ENCODE measurements at places on chromosomes 12 and 14.
A peak's percentile ranks its signal among the peaks of the same experiment; 100 is the strongest.

DNA sequence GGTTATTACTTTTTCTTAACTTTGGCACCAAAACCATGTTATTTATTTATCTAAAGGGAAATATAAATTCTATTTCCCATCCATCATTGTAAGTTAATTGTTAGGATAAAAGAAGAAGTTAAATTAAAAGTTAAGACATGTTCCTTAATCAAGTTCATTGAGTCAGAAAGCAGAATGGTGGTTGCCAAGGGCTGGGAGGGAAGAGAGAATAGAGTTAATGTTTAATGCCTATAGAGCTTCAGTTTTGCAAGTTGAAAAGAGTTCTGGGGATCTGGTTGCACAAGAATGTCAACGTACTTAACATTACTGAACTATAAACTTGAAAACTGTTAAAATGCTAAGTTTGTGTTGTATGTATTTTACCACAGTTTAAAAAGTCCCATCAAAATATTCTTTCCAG, 63.2 kb upstream of the NR2C1 start:
- DNase-seq = no peak

DNA sequence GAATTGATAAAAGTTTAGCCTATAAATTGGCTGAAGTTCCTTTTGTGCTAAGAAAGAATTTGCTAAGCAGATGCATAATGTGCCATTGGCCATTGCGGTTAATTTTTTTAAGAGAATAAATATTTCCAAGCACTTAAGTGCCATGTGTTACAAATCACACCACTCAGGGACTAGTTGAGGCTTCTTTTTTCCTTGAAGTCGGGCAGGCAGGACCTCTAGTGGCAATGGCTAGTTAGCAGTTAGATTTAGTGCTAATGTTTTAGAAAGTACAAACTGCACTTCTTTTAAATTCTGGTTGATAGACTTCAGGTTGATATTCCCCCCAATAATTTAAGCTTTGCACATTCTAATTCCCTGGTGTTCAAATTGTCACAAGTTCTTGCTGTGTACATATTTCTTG, 294.3 kb downstream of the APAF1 start:
- peak; percentile 5 for DNase-seq

DNA sequence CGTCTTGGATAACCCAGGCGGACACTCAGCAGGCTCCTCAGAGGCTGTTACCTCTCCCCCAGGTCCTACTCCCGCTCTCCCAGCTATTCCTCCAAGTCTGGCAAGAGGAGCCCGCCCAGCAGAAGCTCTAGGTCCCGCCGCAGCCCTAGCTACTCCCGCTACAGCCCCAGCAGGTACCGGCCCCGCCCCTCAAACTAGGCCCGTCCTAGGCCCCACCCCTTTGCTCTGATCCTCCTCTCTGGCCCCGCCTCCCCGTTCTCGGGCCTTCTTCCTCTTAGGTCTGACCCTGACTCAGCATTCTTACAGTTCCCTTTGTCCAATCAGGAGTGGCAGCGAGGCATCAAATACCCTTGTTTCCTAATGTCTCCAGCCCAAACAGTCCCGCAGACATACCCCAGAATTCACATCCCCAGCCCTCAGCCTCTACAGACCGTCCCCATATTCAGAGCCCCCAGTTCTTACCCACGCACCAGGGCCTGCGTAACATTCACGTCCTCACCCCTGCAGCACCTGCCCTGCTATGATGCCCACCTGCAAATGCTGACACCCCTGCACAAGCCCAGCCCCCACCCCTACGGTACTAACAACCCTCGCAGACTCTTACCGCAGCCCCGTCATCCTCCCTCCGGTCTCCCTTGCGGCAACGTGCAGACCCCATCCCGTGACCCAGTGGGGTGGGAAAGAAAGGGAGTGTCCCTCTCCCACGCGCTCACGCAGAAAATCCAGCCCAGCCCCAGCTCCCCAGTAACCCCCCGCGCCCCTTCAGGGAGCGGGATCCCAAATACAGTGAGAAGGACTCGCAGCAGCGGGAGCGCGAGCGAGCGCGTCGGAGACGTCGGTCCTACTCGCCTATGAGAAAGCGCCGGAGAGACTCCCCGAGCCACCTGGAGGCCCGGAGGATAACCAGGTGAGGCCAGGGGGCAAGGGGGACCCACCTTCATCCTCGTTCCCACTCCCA, 25.0 kb upstream of the HSPB8 start:
- DNase-seq = peak; percentile 95

DNA sequence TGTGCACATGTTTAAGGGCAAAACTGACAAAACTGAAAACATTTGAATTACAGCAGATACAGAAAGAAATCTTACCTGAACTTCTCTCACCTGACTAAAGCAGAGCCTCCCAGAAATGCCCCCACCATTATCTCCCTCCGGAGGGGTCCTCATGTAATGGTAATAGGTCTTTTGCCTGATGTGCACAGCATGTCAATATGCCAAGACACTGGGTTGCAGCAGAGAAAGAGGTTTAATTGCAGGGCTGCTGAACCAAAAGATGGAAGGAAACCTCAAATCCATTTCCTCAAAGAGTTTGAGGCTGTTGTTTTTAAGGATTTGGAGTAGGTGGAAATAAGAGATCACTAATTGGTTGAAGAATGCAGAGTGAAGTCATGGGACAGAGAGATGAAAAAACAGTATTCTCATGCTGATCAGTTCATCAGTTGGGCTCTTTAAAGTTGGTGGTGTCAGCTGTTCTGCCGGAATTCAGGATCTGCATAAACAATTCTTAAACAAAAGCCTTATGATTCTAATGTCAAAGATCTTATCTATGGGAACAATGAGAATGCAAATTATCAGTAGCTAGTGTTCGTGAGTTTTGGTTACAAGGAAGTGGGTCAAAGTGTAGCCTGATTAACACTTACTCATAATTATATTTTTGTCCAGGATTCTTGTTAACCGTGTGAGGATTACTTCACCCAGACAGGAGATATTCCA, 18.2 kb downstream of the ANG start:
- no peak for DNase-seq

DNA sequence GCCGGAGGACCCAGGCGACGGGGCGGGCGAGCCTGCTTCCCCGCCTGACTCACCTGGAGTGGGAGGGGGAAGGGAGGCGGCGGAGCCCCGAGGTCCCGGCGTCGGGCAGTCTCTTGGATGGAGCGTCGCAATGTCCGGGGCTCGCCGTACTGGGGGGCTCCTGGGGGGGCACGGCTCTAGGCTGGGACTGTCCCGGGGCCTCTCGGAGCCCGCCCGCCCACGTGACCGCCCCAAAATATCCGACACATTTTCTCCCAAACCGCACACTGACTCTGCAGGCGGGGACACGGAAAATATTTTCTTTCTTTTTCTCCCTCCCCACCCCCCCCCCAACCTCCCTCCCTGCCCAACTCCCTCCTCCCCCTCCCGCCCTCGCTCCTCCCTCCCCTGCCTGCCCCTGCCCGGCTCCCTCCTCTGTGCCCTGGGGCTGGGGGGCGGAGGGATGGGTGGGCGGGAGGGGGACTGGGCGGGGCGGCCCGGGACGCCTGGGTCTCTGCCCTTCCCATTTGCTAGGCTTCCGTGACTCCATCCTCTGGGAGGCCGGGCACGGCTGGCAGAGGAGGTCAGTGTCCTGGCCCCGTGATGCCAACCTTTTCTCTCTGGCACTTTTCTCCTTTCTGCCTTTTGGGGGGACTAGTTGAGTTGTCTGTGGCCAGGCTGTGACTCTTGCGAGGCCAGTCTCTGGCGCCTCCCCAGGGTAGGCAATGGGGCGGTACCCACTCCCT, at the start of gene RARG:
TSS of gene RARG (minus strand) at position 289 of the 725 bp plus-strand sequence. CDS start 4,664 bp downstream, outside the sequence.
- DNase-seq = peak; percentile 66

GRCh38 chr12:47530050-47530449, 175.8 kb downstream of the RPAP3 start:
- DNase-seq = no peak

GRCh38 chr12:109459247-109459646, 17.9 kb downstream of the KCTD10 start:
- no peak for DNase-seq

DNA sequence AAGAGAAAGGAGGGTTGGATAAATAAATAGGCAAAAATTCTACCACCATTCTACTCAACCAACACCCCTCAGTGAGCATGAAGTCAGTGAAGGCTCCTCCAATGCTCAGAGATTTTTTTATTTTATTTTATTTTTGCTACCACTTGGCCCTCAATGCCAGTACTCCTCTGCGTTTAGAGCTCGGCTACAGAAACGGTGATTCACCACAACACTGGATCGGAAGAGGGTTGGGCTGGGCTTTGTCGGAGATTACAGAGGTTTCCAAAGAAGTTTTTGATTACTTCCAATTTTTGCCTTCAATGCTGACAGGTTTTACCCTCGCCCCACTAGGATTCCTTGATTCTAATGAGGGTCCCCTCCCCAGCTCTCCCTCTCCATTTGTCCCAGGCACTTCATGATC, 1027.2 kb upstream of the TMEM132C start:
- no peak for DNase-seq

DNA sequence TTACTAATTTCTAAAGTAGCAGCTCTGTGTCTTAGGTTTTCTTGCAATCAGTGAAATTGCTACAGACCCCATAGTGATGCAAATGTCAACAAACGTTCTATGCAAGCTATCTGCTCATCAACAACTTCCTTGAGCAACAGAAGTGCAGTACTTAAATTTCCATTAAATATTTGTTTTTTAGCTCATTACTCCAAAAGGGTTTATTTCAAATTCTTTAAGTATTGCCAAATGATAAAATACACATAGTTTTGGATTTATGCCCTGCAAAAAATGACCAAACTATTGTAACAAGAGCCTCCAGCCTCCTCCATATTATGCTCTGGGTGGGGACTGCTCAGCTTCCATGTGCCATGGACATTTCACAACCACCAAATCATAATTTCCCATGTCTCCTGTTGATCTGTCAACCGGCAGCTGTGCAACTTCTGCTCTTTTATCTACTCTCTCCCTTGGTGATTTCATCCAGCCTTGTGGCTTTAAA, 4.4 kb downstream of the BDKRB1 start:
- no peak for DNase-seq

DNA sequence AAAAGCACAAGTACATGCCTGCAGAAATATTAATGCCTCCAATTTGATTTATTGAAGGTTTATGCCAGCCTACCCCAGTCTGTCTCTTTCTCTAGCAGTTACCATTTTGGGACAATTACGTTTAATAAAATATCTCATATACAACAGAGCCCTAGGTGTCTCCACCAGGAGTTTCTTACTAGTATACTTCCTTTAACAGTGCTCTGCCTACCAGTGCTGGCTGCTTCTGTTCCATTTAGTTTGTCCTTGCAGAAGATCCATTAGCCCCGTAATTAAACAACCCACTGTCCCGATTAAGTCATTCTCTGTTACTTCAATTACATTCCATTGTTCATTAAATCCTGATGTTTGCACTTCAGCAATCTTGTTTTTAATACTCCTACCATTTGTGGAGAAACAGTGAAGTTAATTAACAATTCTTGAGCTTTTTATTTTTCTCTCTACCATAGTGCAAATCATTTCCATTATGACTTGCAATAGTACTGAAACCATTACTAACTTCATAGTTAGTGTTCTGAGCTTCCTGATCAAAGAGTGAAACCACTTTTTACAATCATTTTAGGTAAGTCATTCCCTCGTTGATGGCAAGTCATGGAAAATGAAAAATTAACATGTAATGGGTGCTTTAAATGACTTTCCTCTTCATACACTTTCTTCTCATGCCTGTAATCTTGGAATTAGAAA, 121.1 kb downstream of the PLXNC1 start:
- DNase-seq = no peak

- peak; percentile 38 for DNase-seq
Observed at GRCh38 chr12:52692254-52692653, 11.1 kb downstream of the KRT77 start.

DNA sequence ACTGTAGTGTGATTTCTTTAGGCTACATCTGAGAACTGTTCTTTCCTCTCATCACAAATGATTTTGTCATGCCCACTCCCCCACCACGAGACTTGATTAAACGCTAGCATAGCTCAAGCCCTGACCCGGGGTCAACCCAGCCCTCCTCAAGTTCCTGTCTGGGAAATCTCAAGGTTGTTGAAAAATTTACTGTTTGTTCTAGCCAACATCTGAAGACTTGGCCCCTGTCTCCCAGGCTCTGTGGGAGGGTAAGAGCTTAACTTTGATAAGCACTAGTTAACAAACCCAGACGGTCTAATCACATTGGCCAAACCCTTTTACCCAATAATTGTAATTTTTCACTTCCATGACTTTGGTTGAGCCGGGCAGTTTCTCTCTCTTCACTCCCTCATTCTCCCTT, 86.2 kb upstream of the AMIGO2 start:
- peak; percentile 27 for DNase-seq

DNA sequence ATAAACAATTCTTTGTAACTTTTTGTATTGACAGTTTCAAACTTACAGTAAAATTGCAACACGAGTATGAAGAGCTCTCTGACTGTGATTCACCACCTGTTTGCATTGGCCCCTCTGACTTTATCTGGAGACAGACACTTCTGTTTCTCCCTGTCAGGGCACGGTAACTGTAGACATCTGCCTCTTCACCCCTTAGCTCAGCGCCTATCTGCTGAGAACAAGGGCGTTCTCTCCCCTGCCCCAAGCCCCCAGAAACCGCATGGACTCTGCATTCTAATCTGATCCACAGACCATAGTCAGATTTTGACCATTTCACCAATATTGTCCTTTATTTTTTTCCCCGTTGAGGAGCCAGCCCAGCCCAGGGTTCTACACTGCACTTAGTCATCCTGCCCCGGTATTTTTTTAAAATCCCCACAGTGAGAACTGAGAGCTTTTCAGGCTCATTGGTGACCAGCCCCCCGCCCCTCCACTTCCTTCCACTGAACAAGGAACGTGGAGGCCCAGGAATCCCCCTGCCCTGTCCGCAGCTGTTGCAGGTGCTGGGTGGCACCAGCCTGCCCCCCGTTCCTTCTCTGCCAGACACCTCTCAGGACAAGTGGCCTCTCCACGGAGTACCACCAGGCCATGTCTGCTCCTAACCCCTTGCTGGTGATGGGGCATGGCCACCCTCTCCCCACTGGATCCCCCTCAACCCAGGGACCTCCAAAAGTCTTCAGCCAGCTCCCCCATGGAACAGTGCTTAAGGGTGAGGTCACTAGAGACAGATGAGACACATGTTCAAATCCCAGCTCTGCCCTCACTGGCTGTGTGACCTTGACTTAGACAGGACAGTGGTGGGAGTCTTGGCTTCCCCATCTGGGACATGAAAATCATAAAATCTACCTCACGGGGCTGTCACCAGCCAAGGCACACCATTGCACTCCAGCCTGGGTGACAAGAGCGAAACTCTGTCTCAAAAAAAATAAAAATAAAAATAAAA, 11.2 kb downstream of the RHOF start:
- no peak for DNase-seq

- DNase-seq = no peak
Observed at GRCh38 chr14:104228221-104228620, 89.8 kb downstream of the KIF26A start.

DNA sequence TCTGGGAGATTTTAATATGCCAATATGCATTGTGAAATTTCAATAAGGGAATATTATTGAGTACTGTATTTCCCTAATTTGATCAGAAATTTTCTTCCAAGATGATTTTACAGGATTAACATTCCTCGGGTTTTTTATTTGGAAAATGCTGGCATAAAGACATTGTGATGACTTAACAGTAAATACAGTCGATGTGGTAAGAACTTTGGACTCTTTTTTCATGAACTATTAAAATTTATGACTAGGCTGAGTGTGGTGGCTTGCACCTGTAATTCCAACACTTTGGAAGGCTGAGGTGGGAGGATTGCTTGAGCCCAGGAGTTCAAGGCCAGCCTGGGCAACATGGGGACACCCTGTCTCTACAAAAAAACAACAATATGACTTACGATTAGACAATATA, 197.1 kb upstream of the RASSF8 start:
- no peak for DNase-seq
